ENCODE measurements at places on chromosomes 6 and 20. TPM values are rescaled to one million over a fixed set of nuclear protein-coding genes. Genes with fewer than 3 reads are reported as not detected.

DNA sequence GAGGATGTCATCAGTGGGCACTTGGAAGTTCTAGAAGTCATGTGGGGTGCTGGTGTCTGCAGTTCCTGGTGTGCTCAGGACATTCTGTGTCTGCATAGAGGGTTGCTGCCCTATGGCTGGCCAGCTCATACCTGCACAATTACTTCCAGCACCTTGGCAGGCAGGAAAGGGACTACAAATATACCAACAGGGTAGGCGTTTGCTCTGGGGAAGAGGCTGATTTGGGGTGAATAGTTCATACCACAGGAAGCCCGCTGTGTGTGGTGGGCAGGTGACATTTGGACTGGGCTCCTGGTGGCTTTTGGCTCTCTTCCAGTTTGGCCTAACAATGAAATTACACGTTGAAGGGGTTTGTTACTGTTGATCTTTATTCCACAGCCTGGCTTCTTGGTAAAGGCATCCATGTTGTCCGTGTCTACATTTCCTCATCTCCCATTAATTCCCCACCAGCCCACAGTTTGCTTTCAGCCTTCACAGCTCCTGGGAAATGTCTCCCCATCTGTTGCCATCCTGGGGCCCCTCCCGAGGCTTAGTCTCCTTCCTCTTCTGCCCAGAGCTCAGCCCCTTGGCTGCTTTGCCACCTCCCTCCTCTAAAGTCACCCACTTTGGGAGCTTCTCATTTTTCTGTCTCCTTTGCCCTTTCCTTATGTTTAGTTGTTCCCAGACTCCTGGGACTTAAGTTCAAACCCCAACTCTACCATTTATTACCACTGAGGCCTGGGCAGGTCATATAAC is 88.1 kb downstream of the RSPH3 start:
- peak; percentile 48 for DNase-seq

- DNase-seq, result no peak
Measured at GRCh38 chr6:128487055-128487454, 33.3 kb downstream of the PTPRK start.

DNA sequence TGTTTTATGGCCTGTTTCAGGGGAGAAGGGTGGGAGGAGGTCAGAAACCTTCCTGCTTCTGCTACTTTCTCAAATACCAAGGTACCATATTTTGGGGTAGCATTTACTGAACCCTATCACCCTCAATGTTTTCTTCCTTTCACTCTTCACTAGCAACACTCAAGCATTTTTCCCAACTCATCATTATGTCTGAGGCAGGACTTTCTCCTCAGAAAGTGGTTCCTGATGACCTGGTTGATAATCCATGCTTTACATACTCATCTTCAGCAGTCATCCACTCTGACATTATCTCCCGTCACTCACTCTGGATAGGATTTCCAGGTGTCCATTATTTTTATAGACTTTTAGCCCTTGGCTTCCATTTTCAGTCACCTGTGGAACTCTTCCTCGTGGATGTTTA is 21.1 kb downstream of the ZNF292 start:
- DNase-seq, result no peak

DNA sequence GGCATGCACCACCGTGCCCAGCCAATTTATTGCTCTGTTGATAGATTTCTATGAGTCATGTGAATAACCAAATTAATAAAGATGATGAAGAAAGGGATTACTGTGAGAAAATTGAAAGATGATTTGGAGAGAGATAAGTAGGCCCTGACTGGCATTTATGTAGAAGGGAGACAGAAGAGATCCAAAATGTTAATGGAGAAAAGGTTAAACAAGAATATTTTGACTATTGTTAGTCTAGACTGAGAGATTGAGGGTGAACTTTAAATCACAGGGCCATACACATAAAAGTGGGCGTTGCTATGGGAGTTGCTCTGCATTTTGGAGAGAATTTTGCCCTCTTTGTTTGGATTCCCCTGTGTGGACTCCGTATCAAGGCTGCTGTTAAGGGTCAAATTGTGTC is 68.9 kb upstream of the SCAF8 start:
- DNase-seq, result no peak

DNA sequence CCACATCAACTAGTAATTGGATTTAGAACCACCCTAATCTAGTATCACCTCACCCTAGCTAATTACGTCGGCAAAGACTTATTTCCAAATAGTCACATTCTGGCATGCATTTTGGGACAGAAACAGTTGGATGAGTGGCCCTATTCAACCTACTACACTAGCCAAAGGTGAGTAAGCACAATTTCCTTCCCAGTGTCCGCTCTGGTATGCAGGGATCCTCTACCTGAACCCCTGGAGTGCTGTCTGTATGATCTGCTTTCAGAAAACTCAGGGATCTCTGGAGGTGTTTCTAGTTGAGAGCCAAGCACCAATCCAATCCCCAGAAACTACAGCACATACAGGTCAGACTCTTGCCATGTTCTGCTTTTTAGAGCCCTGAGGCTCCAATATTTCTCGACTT is 717.4 kb upstream of the MANEA start:
- no peak for DNase-seq

- DNase-seq, result no peak
Measured at GRCh38 chr6:144566868-144567615, 281.9 kb downstream of the UTRN start.

- no peak for DNase-seq
Measured at GRCh38 chr6:11292091-11292490, 59.6 kb upstream of the NEDD9 start.

DNA sequence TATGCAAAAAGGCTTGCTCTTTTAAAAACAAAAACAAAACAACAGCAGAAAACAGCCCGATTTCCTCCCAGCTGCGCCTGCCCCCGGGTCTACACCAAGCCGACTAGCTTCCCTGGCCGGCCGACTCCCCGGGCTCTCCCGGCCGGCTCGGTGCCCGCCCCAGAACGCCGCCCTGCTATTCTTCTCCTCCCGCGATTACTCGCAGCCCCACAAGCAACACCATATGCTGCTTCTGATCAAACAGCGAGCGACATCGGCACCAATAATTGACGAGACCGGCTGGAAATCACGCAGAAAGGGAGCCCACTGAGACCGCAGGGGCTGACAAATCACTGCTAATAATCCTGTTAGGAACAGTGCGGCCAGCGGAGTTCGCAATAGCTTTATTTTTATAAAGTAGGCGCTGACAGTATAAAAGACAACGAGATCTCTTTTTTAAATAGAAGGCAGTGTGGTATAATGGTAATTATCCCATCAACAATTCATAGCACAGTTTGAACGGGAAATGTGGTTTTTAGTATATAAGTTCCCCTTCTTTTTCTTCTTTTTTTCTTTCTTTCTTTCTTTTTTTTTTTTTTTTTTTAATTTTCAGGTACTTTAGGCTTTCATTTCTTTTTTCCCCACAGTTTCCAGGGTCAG is 3.3 kb downstream of the SIM1 start:
- DNase-seq, result no peak

Gene NKX2-2
- not detected for total RNA-seq

Gene C20orf204
- 9.7 TPM for total RNA-seq

- no peak for DNase-seq
Measured at GRCh38 chr6:27896398-27896796, 15.8 kb downstream of the OR2B2 start.

GRCh38 chr6:149200282-149200945 is 117.1 kb upstream of the TAB2 start:
- no peak for DNase-seq

- no peak for DNase-seq
Measured at GRCh38 chr20:39717936-39718335, 755.8 kb downstream of the DHX35 start.
